ENCODE measurements at places on chromosomes 3 and 15. TPM values are rescaled to one million over a fixed set of nuclear protein-coding genes. Genes with fewer than 3 reads are reported as not detected.

The GRAMD1C gene
- 1.1 TPM for total RNA-seq

DNA sequence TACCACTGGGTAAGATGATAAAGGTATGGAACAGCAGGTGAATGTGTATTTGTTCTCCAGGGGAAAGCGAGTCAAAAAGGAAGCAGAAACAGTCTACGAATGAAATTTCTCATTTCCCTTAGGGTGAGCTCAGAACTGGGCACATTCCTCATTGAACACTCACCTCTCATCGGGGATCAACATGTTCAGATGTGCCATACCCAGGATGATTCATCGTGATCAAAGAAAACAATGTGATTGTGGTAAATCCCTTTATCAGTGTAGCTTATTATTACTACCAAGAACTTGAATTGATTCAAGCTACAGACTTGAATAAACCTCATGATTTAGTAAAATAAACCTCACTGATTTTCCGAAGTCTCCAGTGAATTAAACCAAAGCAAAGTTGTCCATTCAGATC is 72.1 kb downstream of the GJD2 start:
- no peak for DNase-seq

- DNase-seq = no peak
Observed at GRCh38 chr3:138296639-138297038, 33.0 kb downstream of the NME9 start.

The DUOXA2 gene
- not detected for total RNA-seq

The RAD51 gene
- 15.7 TPM for total RNA-seq

DNA sequence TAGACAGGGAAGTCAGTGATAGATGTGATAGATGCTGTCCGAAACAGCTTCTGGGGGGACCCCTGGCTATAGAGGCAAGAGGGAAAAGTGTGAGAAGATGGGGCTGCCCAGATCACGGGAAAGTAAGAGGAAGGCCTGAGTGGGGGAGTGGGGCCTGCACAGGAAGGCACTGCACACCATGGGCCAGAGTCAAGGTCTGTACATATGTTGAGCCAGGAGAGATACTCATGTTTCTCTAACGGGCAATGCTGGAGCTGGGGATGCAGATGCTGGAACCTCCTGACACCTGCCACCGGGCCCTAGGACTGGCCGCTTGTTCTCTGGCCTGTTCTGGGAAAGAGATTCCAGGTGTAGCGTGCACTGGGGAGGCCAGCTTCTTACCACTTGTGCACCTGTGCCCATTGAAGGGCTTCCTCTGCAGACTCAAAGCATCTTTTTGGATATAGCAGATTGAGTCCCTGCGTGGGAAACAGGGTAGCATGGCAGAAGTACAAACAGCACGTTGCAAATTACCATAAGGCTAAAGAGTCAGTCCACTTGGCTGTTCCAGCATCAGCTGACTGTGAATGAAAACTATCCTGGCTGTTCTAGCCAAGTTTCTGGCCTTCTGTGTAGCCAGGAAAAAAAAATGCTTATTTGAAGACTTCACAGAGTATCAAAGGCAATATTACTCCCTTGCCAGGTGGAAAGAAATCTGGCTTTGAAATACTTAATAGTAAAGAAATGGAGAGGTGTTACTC is 77.1 kb upstream of the GSK3B start:
- no peak for DNase-seq

GRCh38 chr3:2923390-2923789 is 186.8 kb downstream of the IL5RA start:
- DNase-seq = no peak

Data from A172 (cell line).